Dorsolateral prefrontal cortex (tissue), 122 donors: ENCODE measurements at places on chromosomes 2 and 18. TPM values are rescaled to one million over a fixed set of nuclear protein-coding genes. Genes with fewer than 3 reads are reported as not detected.

Gene RAD51AP2
- total RNA-seq: 1.4 TPM

Gene NT5DC4
- total RNA-seq: not detected

Gene SOX11
- total RNA-seq: 2.0 TPM

Gene IRS1
- 18.2 TPM for total RNA-seq

Gene GAREM1
- 34.7 TPM for total RNA-seq

Gene AQP12B
- not detected for total RNA-seq

Gene C2orf49
- 30.3 TPM for total RNA-seq

Gene MSGN1
- total RNA-seq: not detected

Gene SPDYA
- 1.2 TPM for total RNA-seq

Gene FAM237A
- 3.8 TPM for total RNA-seq

Gene PRKAG3
- not detected for total RNA-seq

Gene GPR55
- total RNA-seq: 3.2 TPM

Gene MMADHC
- total RNA-seq: 37.3 TPM

DNA sequence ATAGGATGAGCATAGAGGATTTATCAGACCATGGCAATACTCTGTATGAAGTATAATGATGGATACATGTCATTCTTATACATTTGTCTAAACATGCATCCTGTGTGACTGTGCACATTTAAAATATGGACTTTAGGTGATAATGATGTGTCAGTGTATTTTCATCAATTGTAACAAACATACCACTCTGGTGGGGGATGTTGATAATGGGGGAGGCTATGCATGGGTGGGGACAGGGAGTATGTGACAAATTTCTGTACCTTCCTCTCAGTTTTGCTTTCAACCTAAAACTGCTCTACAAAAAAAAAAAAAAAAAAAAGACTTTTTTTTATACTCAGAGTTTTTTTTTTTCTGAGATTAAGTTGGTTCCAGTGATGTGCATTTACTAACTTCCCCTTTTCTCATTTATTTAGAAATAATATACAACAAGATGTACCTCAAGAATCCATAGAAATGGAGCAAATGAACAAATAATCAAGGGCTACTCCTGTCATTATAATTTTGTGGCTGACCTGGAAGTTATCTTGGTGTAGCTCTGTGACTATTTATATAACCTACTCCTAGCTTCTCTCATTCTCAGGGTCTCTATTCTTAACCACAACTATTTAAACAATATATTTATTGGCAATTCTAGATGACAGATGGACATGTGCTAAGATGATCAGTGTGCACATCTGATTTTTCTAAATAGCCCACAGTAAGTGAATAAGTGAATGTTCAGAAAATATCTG lies 108.9 kb upstream of the ITGA4 start:
- DNase-seq: no peak

DNA sequence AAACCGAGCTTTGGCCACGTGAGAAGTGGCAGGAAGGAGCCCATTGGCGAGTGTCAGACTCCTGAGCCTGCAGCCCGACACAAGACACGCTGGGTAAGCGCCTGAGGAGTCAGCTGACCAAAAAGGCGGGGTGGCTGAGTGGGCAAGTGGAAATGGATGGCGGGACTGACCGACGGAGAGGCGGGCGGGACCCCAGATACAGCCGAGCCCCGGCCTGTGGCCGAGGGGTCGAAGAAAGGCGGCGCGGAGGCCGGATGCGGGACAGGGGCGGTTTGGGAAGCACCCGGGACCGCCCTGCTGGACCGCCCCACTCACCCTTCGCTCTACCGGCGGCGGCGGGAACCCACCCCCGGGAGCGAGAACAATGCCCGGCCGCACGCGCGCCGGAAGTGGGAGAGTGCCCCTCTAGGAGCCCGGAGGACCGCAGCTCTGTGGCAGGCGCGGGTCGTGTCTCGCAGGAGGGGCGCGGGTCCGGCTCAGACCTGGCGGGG lies 22.8 kb downstream of the ZSCAN30 start:
- peak; percentile 76 for DNase-seq

- no peak for DNase-seq
Observed at GRCh38 chr2:203396667-203397066, 68.5 kb downstream of the ABI2 start.

DNA sequence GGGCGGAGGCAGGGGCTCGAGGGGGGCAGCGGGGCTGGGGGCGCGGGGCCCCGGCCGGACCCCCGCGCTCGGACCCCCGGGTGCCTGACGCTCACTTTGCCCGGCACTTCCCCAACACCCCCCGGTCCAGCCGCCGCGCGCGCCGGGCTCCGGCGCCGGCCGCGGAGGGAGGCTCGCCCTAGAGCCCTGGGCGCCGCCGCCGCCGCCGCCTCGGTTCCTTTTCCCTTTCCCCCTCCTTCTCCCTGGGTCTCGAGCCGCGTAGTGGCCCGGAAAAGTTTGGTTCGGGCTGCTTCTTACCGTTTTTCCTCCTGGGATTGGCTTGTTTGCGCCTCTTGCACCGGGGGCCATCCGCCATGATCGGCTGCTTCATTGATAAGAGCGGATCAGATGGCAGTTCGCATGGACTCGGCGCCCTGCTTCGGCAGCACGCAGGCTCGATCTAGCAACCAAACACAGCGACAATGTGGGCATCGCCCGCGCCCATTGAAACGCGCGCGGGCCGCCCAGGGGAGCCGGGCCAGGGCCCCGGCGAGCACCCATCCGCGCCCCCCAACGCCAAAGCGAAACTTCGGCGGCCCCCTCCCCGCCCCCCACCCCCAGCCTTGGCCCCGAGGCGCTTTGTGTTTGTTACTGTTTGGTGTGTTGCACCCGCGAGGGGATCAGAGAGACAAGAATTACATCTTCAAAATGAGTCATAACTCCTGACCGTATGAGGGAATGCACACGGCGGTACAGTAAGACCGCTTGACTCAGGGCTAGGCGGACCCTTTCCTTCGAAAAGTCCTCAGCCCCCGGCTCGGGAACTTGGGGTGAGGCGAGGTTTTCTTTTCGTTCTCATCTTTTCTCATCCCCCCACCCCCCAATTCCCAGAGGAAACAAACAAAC lies 2.7 kb downstream of the ZEB2 start:
- no peak for DNase-seq

DNA sequence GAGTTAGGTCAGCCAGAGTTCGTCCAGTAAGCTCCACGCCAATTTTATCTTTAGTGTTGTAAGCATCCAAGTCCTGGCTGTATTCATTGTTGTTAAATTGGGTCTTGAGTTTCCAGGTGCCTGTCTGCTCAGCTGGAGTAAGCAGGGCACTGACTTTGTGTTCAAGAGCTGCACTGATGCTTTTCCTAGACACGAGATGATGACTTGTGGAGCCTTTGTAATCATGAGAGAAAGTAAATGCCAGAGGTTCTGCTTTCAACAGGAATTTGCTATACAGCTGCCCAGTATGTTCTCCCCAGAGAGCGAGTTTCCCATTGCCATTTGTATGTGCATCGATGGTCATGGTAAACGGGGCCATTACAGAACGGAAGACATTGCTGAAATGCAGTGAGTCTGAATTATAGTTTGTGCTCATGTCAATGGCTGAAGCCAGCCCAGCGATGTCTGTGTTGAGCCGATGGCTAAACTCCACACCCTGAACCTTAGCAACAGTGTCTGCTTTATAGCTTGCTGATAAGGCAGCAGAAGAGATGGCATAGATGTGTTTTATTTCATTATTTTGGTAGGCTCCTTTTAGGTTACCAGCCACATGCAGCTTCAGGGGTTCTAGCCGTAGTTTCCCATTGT lies 32.9 kb downstream of the APOB start:
- DNase-seq: no peak

GRCh38 chr2:129705085-129705484 lies 274.4 kb upstream of the RAB6C start:
- no peak for DNase-seq

- peak; percentile 11 for DNase-seq
Observed at GRCh38 chr2:28821295-28821958, 10.8 kb downstream of the SPDYA start.

DNA sequence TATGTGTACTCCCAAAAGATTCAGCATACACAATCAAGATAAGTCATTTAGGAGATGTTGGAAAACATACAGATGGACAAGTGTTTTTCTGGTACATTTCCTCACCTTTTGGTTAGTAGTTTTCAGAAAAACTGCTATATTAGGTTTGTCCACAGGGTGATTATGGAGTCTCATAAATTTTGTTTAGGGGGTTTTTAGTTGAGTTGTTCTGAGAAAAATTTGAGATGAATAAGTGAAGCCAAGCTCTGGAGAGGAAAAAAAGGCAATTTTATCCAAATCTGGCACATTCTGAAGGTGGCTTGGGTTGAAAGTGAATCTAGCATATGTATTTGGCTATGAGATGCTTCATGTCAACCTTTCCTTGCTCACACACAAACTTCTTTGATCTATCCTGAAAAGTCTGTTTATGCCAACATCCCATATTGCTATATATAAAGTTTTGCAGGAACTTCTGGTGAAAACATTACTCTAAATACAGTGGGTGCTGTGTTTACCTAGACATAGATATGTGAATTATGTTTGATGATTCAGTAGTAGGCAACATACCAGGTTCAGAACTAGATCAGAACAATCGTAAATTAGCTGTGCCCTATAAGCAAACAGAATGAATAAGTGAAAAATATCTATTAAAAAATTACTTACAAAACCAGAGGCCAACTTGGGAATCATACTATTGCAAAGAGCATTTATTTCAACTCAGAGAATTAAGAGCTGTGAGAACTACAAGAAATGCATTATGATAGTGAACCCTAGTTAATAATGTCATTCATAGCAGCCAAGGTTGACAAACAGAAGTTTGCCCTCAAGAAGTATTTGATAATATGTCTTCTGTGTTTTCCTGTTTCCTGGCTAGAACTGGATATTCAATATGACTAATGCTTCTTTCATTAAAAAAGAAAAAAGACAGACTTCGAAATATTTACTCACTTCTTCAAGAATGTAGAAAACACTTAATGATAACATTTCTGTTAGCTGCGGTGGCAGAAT lies 552.0 kb downstream of the IRS1 start:
- no peak for DNase-seq

GRCh38 chr2:238847841-238848690 lies at the start of gene TWIST2:
Gene TWIST2, plus strand, starts transcription at chr2:238848085. Its CDS starts 131 bp downstream, at chr2:238848216.
- no peak for DNase-seq

GRCh38 chr18:58787536-58788149 lies 77.0 kb upstream of the ZNF532 start:
- peak; percentile 56 for DNase-seq

DNA sequence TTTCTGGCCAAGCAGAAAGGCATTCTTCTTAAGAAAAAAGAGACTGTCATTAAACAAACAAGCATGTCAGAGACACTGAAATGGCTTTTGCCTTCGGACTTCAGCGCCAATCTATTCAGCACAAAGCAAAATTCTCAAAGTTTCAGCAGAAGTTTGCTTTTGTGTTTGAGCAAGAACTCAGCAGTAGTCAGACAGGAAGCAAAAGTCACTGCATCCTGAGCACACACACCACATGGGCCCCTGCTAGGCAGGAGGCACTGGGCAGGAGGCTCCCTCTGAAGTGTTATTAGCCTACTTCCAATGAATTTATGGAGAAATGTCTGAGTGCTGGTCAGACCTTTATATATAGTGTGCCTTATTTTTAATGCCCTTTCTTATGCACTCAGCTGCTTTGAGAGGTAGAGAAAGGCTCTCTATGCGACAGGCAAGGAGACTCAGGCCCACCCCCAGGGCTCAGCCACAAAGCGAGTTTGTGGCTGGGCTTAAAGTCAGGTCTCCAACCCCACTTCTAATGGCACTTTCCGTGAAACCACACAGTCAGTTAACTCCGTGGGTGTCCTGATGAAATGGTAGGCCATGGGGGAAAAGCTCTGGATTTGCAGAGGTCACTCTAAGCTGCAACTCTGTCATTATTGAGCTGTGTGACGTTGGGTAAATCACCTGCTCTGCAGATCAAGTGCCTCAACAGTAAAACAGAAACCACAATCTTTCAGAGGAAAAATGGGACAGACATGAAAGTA lies 161.0 kb upstream of the TMEM200C start:
- no peak for DNase-seq

DNA sequence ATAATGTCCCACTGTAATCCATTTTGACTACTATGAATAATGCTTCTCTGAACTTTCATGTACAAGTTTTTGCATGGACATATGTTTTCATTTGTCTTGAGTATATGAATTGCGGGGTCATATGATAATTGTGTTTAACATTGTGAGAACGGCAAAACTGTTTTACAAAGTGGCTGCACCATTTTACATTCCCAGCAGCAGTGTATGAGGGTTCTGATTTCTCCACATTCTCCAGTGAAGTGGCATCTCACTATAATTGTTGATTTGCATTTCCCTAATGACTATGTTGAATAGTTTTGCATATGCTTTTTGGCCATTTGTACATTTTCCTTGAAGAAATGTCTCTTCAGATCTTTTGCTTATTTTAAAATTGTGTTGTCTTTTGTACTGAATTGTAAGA lies 20.1 kb downstream of the NCOA1 start:
- DNase-seq: no peak

- no peak for DNase-seq
Observed at GRCh38 chr2:219168526-219168925, 1.3 kb downstream of the SLC23A3 start.

- no peak for DNase-seq
Observed at GRCh38 chr2:3189076-3189591, 188.5 kb downstream of the EIPR1 start.

- no peak for DNase-seq
Observed at GRCh38 chr18:35991696-35992095, 19.2 kb downstream of the RMP24 start.

GRCh38 chr2:26696351-26696816 lies 3.9 kb downstream of the KCNK3 start:
- no peak for DNase-seq

- no peak for DNase-seq
Observed at GRCh38 chr2:224551693-224552092, 33.5 kb downstream of the CUL3 start.

GRCh38 chr18:44744161-44745121 lies 63.8 kb downstream of the SETBP1 start:
- peak; percentile 58 for DNase-seq

- DNase-seq: no peak
Observed at GRCh38 chr2:39593439-39594393, 72.0 kb upstream of the TMEM178A start.

DNA sequence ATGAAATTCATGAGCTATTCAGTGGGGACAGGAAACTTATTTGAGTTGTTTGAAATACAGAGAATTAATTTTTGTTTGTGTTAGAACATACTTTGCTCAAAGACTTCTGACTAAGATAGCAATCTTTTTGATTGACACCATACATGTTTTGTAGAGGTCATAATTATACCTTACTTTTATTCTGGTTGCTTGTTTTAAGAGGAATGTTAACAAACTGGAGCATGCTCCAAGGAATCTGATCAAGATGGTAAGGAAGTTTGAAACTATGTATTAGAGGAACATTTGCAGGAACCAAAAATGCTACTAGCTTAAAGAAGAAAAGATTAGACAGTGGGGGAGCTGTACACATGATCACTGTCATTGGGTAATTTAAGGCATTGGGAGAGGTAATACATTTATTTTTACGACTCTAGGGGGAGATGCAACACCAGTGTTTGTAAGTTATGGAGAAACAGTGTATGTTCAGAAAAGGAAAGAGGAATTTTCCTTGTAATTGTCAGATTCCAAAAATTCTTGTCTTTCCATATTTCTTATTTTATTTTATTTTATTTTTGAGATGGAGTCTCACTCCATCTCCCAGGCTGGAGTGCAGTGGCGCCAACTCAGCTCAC lies 8.0 kb downstream of the AGFG1 start:
- DNase-seq: no peak

- DNase-seq: no peak
Observed at GRCh38 chr2:65043001-65043400, 13.2 kb upstream of the CEP68 start.

GRCh38 chr2:30201990-30202389 lies 29.3 kb upstream of the LBH start:
- DNase-seq: no peak

- no peak for DNase-seq
Observed at GRCh38 chr2:101356055-101356454, 31.2 kb downstream of the CREG2 start.

GRCh38 chr2:74939919-74940812 lies 18.3 kb upstream of the POLE4 start:
- no peak for DNase-seq
